ENCODE measurements at places on chromosomes 1 and 21. TPM values are rescaled to one million over a fixed set of nuclear protein-coding genes. Genes with fewer than 3 reads are reported as not detected.

NPHS2 gene
- not detected for total RNA-seq

- no peak for DNase-seq
Measured at GRCh38 chr1:237154157-237154556, 112.2 kb downstream of the RYR2 start.

BTBD8 gene
- total RNA-seq: 5.1 TPM

HSPB7 gene
- 3,421 TPM for total RNA-seq

DIP2A gene
- total RNA-seq: 22.3 TPM

CXADR gene
- total RNA-seq: 29.3 TPM

- DNase-seq: no peak
Measured at GRCh38 chr1:152436593-152437496, 22.8 kb upstream of the CRNN start.

GRCh38 chr1:208670778-208671177, 426.6 kb upstream of the PLXNA2 start:
- no peak for DNase-seq

- no peak for DNase-seq
Measured at GRCh38 chr1:180970333-180971079, 52.2 kb downstream of the STX6 start.

- DNase-seq: no peak
Measured at GRCh38 chr1:5992814-5993555, 760 bp upstream of the NPHP4 start.

- DNase-seq: no peak
Measured at GRCh38 chr1:170133766-170134495, 11.8 kb upstream of the NTMT2 start.

GRCh38 chr1:90502194-90502593, 214.9 kb downstream of the BARHL2 start:
- DNase-seq: no peak

DNA sequence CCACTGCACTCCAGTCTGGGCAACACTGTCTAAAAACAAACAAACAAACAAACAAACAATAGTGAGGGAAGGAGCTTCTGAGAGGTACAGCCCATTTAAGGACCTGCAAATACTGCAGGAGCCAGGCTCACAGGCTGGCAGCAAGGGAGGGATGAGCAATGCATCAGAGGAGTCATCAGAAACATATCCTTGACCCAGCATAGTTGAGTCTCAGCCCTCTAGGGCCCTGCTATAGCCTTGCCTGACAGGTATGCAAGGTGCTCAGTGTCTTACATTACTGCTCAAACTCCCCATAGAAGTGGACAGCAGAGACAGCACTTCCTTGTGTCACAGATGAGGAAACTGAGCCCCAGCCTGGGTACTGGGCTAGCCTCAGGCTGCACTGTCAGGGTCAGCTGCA, 7.3 kb upstream of the TTC4 start:
- DNase-seq: no peak

CFHR2 gene
- not detected for total RNA-seq

RPE65 gene
- not detected for total RNA-seq

All from heart left ventricle (tissue), 16 donors.